ENCODE measurements at places on chromosomes 7 and 10. TPM values are rescaled to one million over a fixed set of nuclear protein-coding genes. Genes with fewer than 3 reads are reported as not detected.

DNA sequence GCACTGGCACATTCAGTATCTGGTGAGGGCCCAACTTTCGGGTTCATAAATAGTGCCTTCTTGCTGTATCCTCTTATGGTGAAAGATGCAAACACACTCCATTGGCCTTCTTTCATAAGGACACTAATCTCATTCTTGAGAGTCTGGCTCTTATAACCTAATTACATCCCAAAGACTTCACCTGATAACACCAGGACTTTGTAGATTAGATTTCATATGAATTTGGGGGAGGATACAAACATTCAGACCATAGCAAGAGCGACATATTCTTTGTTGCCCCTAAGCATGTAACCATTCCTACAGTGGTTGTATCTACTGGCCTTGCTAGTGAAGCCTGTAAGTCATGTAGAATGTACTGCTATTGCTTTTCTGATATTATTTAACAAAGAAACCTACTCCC, 525.2 kb downstream of the GFRA1 start:
- DNase-seq: no peak

DNA sequence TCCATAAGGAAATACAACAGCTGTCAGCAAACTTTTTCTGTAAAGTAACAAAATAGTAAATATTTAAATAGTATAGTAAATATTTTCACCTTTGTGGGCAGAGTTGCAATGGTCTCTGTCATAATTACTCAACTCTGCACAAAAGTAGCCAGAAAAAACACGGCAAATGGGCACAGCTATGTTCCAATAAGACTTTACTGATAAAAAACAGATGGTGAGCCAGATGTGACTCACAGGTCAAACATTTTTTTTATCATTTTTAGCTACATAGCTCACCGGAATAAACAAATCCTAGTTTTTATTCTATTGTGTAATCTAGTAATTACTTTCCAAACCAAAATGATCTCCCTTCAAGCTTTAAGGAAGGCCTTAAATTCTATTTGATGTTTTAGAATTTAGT, 55.3 kb downstream of the NCAPG2 start:
- peak; percentile 87 for DNase-seq

- DNase-seq: no peak
Observed at GRCh38 chr7:147916573-147916972, 674.0 kb upstream of the C7orf33 start.

LIPJ gene
- total RNA-seq: not detected

Data from SJSA1 (cell line).